ENCODE measurements at places on chromosomes 3 and 15.

GRCh38 chr3:174620855-174621472, 238.2 kb upstream of the NAALADL2 start:
- no peak for DNase-seq

DNA sequence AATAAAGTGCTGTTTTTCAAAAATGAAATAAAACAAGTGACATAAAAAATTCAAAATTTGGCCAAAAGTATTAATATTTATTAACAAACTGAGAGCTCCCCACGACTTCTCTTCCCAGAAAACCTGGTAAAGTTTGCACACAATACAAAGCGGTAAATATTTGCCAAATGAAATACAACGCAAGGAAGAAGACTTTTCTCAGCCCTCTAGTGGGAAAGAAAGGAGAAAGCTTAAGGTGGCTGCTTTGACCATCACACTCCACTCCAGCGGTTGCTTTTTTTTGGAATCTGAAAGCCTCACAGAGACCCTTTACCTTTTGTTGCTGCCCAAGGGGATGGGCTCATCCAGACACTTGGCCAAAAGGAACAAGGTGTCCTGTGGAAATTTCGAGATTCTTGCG, 1.1 kb upstream of the GK5 start:
- no peak for DNase-seq

DNA sequence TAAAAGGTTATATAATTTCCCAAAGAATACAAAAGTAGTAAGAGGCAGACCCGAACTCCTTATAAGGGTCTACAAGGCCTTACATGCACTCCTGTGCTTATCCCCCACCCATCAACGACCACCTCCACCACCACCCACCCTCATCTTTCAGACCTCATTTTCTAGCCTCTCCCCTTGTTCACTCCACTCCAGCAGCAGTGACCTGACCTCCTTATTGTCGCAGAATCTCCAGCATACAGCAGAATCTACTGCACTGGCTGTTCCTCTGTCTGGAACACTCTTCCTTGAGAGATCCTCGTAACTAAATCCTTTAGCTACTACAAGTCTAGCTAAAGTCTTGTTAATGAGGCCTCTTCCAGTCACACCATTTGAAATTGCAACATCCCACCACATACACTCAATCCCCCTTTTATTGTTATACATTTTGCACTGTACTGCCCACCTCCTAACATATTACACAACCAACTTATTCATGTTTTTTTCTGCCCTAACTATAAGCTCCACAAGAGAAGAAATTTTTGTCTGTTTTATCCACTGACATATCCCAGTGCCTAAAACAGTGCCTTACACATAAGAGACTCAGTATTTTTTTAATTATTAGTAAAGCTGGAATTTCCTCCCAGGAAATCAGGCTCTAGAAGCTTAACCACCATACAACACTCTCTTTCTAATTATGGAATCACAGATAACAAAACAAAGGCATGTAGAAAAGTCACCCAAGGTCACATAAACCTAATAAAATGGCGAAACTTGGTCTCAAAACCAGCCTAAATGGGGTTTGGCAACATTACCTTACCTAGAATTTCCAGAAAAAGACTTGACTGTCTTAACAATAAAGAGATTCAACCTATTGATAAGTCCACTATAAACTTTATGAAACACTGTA, 40.2 kb downstream of the ZNF148 start:
- DNase-seq, result no peak

DNA sequence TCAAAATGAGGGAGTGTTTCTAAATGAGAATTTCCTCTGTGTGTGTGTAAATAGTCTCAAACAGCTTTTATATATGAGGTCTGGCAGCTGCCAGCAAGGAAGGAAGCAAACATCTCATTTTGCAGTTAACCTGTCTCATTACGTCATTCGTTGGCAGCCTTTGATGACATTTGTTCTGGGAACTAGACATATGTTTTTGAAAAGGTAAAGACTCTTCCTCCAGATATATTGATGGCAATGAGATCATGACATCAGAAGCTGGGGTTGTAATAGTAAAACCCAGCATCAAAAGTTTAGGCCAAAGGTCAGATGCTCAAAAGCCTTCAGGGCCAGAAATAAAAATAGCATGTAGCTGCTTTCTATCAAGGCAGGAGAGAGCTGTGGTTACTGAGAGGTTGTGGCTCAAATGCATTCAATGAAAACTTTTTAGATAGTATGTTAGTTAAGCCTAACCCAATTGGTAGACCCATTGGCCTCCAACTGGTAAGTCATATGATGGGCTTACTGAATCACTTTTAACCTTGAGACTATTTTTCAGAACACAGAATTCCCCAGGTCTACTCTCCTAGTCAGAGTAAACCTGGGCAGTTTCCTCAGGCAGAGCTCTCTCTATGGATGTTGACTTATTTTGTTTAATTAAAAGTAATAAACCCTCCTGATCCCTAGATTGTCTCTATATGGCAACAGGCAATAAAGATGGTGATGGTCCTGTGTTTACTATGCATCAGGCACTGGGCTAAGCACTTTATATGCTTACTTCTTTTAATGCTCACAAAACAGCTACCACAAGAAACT, 386.5 kb upstream of the CFAP20DC start:
- DNase-seq, result no peak

GRCh38 chr15:88747631-88748030, 55.6 kb upstream of the ACAN start:
- no peak for DNase-seq

All from NCI-H187 treated with DMSO at 0.1 percent for 48 hours (cell line).